Activated CD4-positive, alpha-beta memory T cell treated with anti-CD3 and anti-CD28 coated beads for 36 hours (primary cell): ENCODE measurements at places on chromosomes 12 and 14.
A peak's percentile ranks its signal among the peaks of the same experiment; 100 is the strongest.

DNA sequence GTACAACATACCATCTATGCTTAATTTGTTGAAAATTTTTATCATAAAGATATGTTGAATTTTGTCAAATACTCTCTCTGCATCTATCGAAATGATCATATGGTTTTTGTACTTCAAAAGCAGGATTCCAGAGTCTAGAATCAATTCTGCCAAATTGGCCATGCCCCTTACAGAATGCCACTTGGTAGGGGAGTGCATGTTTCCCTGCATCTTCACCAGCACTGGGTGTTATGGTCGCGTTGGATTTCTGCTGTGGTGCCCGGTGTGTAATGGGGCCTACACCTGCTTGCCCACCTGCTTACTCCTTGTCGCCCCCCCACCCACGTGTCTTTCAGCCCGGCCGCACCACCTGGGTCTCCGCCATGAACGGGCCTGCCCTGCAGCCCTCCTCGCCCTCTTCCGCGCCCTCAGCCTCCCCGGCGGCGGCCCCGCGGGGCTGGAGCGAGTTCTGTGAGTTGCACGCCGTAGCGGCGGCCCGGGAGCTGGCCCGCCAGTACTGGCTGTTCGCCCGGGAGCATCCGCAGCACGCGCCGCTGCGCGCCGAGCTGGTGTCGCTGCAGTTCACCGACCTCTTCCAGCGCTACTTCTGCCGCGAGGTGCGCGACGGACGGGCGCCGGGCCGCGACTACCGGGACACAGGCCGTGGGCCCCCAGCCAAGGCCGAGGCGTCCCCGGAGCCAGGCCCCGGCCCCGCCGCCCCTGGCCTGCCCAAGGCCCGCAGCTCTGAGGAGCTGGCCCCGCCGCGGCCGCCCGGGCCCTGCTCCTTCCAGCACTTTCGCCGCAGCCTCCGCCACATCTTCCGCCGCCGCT is 12.3 kb downstream of the SH2B3 start:
- DNase-seq = no peak

DNA sequence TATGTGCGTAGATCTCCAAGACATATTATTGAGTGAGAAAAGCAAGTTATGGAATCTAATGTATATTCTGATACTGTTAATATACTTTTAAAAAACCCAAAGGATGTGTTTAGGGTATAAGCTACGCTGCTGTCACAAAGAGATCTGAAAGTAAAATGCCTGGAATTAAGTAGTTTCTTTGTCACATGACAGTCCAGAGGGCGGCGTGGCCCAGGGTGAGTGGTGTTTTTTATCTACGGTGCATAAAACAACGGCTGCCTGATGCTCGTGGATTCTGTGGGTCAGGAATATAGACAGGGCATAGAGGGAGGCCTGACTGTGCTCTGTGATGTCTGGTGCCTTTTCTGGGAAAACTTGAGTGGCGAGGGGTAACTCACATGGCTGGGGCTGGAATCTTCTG is 21.3 kb downstream of the TMEM120B start:
- DNase-seq = no peak

DNA sequence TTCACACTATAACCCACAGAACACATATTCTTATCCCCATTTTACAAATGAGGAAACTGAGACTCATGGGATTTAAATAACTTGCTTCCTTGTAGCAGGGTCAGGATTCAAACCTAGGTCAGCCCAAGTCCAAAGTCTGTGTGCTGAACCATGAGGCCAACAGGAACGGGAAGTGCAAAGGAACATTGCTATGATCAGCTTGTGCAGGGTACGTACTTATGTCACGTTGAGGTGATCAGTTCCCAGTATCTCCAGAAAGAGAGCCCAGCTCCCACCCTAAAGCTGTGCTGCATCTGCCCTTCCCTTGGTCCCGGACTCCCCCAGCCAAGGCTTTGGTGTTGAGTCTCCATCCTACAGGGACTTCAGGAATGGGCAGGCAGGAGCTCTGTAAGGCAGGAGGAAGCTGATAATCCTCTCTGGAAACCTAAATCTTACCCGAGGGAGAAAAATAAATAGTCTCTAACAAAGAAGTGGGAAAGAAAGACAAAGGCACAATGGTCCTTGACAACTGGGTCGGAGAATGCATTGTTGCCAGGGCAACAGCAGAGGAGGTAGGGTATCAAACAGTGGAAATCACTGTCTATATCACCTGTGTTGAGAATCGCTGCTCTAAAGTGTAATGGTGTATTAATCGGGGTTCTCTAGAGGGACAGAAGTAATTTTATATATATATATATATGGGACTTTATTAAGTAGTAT is 82.5 kb upstream of the FICD start:
- no peak for DNase-seq

- peak; percentile 81 for DNase-seq
Observed at GRCh38 chr12:12582895-12583303, 20.2 kb upstream of the DUSP16 start.

DNA sequence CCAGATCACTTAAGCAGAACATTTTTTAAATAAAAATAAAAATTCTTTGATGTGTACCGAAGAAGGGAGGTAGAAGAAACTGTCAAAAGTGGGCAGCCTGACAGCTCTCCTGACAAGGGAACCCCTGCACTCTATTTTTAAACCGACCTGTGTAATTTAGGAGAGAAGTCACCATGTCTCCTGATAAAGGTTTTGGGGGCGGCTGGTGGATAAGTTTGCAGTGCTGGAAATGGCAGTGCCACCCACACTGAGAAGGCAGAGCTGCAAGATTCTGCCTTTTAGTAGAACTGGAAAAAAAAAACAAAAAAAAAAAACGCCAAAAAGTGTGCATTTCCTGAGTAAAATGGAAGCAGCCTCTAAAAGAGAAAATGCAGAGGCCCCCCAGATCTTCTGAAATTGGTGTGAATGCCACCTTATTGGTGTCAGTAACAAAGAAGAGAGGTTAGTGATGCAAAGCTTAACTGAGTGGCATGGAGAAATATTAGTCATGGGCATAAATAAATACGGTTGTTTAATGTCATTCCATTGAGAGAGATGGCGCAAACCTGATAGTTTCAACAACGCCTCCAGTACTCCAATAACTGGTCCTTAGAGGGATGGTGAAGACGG is 24.7 kb downstream of the DUSP6 start:
- DNase-seq = no peak
